ENCODE measurements at places on chromosomes 6 and 20. TPM values are rescaled to one million over a fixed set of nuclear protein-coding genes. Genes with fewer than 3 reads are reported as not detected.

The PRL gene
- total RNA-seq: not detected

The F13A1 gene
- total RNA-seq: not detected

The SYTL3 gene
- total RNA-seq: 0.65 TPM

The MLIP gene
- total RNA-seq: 12.0 TPM

The FAM83B gene
- not detected for total RNA-seq

The PMEPA1 gene
- 19.2 TPM for total RNA-seq

The SLC17A2 gene
- not detected for total RNA-seq

The SLC35D3 gene
- under 0.01 TPM for total RNA-seq

The NFATC2 gene
- total RNA-seq: 0.65 TPM

The ID1 gene
- 66.0 TPM for total RNA-seq

The FRK gene
- total RNA-seq: under 0.01 TPM

The GPR6 gene
- not detected for total RNA-seq

The CCN5 gene
- total RNA-seq: not detected

The TMEM200A gene
- total RNA-seq: 3.0 TPM

The RBM12 gene
- 58.7 TPM for total RNA-seq

The OR2H2 gene
- not detected for total RNA-seq

The LGSN gene
- total RNA-seq: not detected

The RGS17 gene
- 3.9 TPM for total RNA-seq

The EDN3 gene
- not detected for total RNA-seq

The C4B gene
- 1.1 TPM for total RNA-seq

The OPRL1 gene
- total RNA-seq: 0.61 TPM

The LY6G6C gene
- not detected for total RNA-seq

The JAG1 gene
- total RNA-seq: 98.8 TPM

The CEBPB gene
- total RNA-seq: 29.0 TPM

The PTK7 gene
- 42.9 TPM for total RNA-seq

The LPIN3 gene
- total RNA-seq: 3.6 TPM

The HMGCLL1 gene
- not detected for total RNA-seq

The SSTR4 gene
- not detected for total RNA-seq

The BTBD9 gene
- total RNA-seq: 6.5 TPM

The CGA gene
- not detected for total RNA-seq

The TGIF2 gene
- 21.4 TPM for total RNA-seq

The VGLL2 gene
- not detected for total RNA-seq

The KAT14 gene
- total RNA-seq: 13.2 TPM

The PLN gene
- under 0.01 TPM for total RNA-seq

The TUBB2B gene
- total RNA-seq: 3.6 TPM

The ALDH8A1 gene
- not detected for total RNA-seq

The SLC17A5 gene
- 15.6 TPM for total RNA-seq

The ARMH2 gene
- total RNA-seq: not detected

The PLEKHG1 gene
- 32.2 TPM for total RNA-seq

The CTAGE9 gene
- total RNA-seq: not detected

The SRMS gene
- not detected for total RNA-seq

The AVP gene
- not detected for total RNA-seq

The RNF217 gene
- 8.8 TPM for total RNA-seq

The SPAG4 gene
- 11.2 TPM for total RNA-seq

The PAX1 gene
- total RNA-seq: not detected

The LKAAEAR1 gene
- 0.97 TPM for total RNA-seq

The CAGE1 gene
- 0.15 TPM for total RNA-seq

The DEFB127 gene
- not detected for total RNA-seq

The GMPR gene
- total RNA-seq: 21.4 TPM

The SLC2A10 gene
- total RNA-seq: 13.3 TPM

The MBOAT1 gene
- total RNA-seq: 6.5 TPM

The NRN1 gene
- 20.8 TPM for total RNA-seq

The RPP21 gene
- total RNA-seq: 37.1 TPM

The ZFP57 gene
- total RNA-seq: not detected

The DLK2 gene
- total RNA-seq: 0.46 TPM

The HCRTR2 gene
- not detected for total RNA-seq

The STMND1 gene
- total RNA-seq: not detected

The CDSN gene
- total RNA-seq: not detected

The HLA-DQA1 gene
- total RNA-seq: not detected
